Activated CD8-positive, alpha-beta T cell treated with anti-CD3 and anti-CD28 coated beads for 36 hours (primary cell): ENCODE measurements at places on chromosomes 3 and 15.

DNA sequence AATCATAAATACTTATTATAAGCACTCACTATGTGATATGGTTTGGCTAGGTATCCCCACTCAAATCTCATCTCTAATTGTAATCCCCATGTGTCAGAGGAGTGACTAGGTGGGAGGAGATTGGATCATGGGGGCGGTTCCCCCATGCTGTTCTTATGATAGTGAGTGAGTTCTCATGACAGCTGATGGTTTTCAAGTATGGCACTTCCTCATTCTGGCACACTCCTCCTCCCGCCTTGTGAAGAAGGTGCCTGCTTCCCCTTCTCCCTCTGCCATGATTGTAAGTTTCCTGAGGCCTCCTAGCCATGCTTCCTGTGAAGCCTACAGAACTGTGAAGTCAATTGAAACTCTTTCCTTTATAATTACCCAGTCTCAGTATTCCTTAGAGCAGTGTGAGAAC is 53.3 kb upstream of the CHMP2B start:
- no peaks in the 10 kb centered on the region for H3K36me3 ChIP-seq
- peaks cover 3% of the 10 kb centered on the region for H3K27me3 ChIP-seq
- H3K27ac ChIP-seq = no peak overlapping the region
- no peak overlapping the region for H3K4me3 ChIP-seq

DNA sequence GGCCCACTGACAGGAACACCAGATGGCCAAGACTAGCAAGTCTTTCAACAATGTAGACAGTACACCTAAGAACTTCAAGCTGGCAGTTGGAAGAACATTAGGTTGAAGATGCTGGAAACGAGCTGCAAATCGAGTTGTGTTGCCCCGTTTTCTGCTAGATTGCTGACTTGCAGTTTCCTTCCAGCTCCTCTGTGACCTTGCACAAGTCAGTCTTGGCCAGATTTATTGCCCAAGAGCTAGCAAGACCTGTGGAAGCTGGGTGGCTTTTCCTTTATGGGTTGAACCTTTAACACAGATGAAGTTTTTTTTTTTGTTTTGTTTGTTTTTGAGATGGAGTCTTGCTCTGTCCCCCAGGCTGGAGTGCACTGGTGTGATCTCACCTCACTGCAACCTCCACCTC is 2.9 kb upstream of the RBM6 start:
- peaks cover 10% of the 10 kb centered on the region for H3K4me1 ChIP-seq
- no peak overlapping the region for H3K4me3 ChIP-seq
- H3K27ac ChIP-seq = no peak overlapping the region

- peaks cover 13% of the 10 kb centered on the region for H3K36me3 ChIP-seq
- no peak overlapping the region for H3K27ac ChIP-seq
- H3K4me1 ChIP-seq = no peaks in the 10 kb centered on the region
- DNase-seq = no peak
- H3K27me3 ChIP-seq = no peaks in the 10 kb centered on the region
- H3K4me3 ChIP-seq = no peak overlapping the region
These were observed 237.4 kb downstream of the BBX start for GRCh38 chr3:107760144-107760543.

DNA sequence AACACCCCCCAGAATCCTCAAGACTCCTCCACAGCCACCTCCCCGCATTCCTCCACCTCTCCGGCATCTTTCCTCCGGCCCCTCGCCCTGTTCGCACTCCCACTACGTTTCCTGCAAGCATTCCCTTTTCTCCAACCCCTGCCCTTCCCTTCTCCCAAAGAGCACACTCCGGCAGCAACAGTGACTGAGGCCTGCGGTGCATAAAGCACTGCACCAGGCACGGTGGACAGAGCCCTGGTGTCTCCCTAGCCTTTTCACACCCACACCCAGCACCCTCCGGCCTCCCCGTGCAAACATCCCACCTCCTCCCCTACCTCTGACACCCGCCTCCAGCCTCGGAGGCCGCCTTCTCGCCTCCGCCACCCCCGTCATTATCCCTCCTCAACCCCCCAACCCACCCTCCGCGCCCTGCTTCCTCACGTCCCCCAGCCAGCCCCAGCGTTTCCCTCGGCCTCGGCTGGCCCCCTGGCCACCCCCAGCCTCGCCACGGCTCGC is 577 bp downstream of the ZNF148 start:
- H3K27ac ChIP-seq = peak overlapping the region; percentile 81
- peaks cover 21% of the 10 kb centered on the region for H3K36me3 ChIP-seq
- peaks cover 33% of the 10 kb centered on the region for H3K4me1 ChIP-seq
- peak overlapping the region; percentile 90 for H3K4me3 ChIP-seq
- H3K27me3 ChIP-seq = no peaks in the 10 kb centered on the region
